ENCODE measurements at places on chromosomes 5 and 9.

DNA sequence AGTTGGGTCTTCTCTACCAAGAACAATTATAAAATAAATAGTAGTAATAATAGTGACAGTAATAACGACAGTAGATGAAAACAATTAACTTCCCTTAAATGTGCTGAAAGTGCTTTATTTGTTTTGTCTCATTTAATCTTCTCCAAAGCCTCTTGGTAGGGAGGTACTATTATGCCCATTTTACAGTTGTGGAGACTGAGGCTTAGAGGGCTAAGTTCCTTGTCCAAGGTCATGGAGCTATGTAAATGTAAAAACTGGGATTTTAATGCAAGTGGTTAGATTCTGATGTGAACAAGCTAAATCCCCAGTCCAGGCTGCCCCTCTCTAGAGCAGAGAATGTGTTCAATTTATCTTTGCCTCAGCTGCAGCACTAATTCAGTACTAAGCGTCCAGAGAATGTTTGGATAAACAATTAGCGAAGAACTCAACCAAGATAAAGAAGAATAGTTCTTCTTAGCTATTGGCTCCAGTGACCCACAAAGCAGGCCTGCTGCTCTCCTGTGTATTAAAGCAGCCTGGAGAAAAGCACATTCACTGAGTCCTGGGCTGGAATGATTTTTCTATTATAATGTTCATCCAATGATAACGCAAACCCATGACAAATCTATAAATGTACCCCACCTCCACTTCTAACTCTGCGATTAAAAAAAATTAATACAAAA, 68.8 kb downstream of the NPR3 start:
- no peak for DNase-seq

GRCh38 chr5:78649211-78649695, 681 bp upstream of the LHFPL2 start:
- no peak for DNase-seq

- DNase-seq: no peak
These were observed 12.8 kb upstream of the GFRA3 start for GRCh38 chr5:138287246-138287645.

DNA sequence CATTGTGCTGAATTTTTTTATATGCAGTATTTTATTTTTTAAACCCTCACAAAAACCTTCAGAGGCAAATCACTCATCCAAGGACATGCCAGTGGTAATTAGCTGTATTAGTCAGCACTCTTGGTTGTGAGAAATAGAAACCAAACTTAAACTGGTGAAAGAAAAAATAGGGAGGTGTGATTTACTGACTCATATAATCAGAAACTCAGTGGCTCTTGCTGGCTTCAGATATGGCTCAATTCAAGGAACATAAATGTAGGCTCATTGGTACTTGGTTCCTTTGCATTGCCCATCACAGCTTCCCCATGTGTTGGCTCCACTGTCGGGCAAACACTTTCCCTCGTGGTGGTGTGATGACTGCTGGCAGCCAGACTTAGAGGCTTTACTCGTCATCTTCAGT, 497.2 kb downstream of the MAT2B start:
- DNase-seq: no peak

- DNase-seq: no peak
These were observed 5.5 kb upstream of the ENTREP1 start for GRCh38 chr9:69319324-69320025.

GRCh38 chr9:107137495-107138202, 145.4 kb upstream of the RAD23B start:
- no peak for DNase-seq

DNA sequence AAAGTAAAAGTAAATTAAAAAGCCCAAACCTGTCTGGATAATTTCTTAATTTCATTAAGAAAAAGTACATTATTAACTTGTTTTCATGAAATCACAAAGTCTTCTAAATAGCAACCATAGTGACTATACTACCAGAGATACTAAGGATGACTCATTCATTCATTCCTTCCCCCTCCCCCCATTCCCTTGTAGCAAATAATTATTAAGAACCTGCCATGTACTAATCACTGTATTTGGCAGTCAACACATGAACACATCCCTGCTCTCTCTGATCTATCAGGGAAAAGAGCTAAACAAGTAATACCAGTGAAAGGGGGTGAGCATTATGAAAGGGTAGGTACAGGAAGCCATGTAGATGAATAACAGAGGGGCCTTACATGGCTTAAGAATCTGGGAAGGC, 203.9 kb downstream of the CWC27 start:
- DNase-seq: no peak

GRCh38 chr9:84736536-84736935, 67.0 kb downstream of the NTRK2 start:
- no peak for DNase-seq

- DNase-seq: no peak
These were observed 29.8 kb downstream of the NR4A3 start for GRCh38 chr9:99851500-99851822.

DNA sequence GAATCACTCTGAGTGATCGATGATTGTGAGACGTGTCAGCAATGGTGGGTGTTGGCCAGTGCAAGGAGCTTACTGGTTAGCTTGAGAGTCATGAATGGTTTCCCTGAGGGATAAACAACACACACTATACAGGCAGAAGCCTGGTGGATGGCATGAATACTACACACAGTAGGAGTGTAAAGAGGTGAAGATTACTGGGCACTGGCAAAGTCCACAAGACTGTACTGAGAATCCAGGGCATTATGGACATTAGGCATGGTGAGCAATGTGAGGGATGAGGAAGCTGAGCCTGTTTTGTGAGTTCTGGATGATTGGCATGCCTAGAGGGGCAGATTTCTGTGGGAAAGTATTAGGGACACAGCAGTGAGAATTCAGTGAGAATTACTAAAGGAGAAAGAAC, 71.3 kb downstream of the KDM4C start:
- DNase-seq: no peak

DNA sequence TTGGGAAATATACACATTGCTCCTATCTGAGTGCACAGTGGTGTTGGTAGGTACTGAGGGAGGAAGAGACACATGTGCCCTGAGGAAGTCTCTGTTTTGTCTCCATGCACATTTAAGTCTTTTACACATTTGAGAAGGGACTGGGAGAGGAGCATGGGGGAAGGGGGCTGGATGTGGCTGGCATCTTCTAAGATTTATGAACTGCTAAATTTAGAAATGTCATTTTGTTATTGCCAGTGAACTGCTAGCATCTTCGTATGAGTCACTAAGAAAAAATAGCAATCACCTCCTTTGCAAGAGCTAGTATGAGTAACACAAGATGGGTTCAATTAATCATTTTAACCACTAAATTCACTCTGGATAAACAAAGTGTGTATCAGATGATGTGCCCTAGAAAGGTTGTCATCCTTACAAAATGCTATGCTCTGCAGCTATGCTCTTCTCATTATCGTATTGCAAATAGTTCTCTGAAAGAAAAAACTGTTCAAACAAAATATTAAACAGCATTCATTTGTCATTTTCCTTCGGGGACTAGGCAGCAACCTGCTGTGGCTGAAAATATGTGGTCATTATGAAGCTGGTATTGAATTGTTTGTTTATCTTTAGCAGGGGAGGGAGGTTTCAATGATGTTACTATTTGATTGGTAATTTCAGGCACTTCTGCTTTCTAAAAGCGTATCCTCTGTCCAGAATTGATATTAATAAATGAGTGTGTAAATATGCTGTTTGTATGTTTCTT, 236.5 kb downstream of the DMRTA1 start:
- no peak for DNase-seq

- no peak for DNase-seq
These were observed 102.0 kb downstream of the GABBR2 start for GRCh38 chr9:98606730-98607129.

GRCh38 chr9:4415281-4415680, 75.0 kb upstream of the SLC1A1 start:
- no peak for DNase-seq

DNA sequence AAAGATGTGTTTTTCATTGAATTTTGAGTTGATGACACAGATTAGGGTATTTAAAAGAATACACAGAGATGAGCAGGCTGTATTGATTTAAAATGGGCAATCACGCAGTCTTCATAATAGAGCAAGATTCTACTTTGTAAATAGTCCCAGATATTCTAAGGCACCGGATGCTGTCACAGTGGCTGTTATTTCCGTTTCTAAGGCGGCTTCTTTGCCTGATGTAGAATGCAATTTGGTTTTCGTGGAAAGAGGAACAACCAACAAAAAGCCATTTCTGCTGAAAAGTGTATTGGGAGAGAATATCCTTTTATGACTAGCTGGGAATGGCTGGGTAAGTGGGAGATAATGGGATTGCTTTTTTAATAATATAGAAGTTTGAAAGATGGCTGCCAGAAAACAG, 17.5 kb downstream of the PRKACG start:
- no peak for DNase-seq

- no peak for DNase-seq
These were observed 27.9 kb downstream of the COL5A1 start for GRCh38 chr9:134669399-134669955.

DNA sequence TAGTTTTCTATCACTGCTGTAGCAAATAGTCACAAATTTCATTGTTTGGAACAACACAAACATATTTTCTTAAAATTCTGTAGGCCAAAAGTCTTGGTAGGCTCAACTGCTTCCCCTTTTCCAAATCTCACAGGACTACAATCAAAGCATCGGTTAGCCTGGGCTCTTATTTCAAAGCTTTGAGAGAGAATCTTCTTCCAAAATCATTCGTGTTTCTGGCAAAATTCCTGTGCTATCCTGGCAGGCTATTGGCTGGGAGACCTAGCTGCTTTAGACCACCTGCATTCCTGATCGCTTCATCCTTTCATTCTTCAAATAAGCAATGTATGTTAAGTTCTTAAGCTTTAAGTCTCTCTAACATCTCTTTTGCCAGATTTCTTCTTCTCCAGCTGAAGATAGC, 629.8 kb upstream of the CDH18 start:
- no peak for DNase-seq

DNA sequence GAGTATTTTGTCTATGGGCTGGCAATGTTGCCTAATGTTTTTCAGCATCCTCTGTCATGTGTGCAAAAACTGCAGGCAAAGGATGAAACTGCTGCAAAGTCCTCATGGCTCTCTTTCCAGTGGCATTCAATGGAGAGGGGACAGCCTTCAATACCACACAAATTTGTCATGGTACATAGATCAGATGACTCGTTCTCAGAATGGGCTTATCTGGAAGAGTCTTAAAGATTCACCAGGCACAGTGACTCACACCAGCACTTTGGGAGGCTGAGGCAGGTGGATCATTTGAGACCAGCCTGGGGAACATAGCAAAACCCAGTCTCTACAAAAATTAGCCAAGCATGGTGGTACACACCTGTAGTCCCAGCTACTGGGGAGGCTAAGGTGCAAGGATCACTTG, 5.3 kb downstream of the CDKN2AIPNL start:
- no peak for DNase-seq

DNA sequence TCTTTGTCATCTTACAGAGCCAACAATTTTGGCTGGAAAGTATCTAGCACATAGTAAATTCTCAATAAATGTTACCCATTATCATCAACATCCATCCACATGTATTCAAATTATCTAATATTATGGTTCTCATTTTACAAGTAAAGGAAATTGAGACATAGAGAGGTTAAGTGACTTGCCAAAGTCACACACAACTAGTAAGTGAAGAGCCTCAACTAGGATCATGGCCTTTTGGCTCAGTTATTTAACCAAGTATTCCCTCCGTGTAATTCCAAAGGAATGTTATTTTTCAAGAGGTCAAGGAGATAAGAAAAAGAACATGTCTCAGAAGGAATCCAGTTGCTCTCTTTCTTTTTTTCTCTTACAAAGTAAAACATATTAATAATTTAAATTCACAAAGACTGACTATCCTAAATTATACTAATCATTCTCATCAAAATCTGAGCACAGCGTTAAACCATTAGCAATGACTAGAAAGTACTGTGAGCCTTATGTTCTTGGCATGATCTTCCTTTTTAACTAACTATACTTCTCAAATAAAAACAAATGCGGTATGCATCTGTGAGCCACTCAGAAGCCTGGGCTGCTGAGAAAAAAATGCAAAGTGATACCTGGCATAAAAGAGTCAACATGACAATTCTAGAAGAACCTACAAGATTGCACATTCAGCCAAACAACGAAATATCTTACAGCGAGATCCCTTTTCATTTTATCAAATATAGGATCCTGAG, 350.9 kb downstream of the GLIS3 start:
- DNase-seq: peak; percentile 87

- DNase-seq: no peak
These were observed 75.6 kb downstream of the CRB2 start for GRCh38 chr9:123431581-123431980.

- no peak for DNase-seq
These were observed 195.0 kb downstream of the ADAMTSL1 start for GRCh38 chr9:18668944-18669343.

DNA sequence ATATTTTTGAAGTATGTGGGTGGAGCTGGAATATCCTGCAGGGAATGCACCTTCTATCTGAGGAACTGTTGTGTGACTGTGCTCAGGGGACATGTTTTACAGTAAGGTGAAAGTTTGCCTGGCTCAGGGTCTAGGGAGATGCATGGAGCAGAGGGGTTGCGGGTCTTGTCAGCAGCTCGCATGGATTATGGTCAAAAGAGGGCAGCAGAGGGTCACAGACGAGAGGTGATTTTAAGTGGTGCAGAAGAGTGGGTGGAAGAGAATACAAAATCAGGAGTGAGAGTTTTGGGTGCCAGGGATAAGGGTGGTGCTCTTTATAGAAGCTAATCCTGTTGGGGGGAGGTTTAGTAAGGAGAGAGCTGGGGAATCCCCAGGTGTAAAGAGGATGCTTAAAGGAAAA, 53.5 kb upstream of the GRIN3A start:
- no peak for DNase-seq

GRCh38 chr5:53405396-53405795, 75.0 kb upstream of the FST start:
- no peak for DNase-seq

- DNase-seq: peak; percentile 13
These were observed 119.9 kb downstream of the KDM4C start for GRCh38 chr9:6877671-6878161.

GRCh38 chr9:14524873-14525515, 168.2 kb downstream of the ZDHHC21 start:
- no peak for DNase-seq

DNA sequence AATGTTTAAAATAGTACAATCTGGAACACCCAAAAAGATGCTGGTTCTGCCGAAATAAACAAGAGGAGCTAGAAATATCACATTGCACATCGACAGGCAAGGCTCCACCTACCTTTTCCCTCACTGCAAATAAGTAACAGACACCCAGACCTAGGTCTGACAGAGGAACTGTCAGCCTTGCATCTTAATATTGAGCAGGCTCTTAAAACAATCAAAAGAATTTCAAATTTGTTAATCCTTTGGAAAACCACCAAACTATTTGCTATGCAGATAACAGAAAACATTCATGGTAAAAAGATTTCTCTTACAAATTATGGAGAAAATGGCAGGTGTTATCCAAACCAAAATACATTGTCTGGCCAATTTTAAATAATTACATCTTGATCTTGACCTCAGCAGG, 71.3 kb downstream of the FRMD3 start:
- no peak for DNase-seq

- no peak for DNase-seq
These were observed 10.0 kb downstream of the NKD2 start for GRCh38 chr5:1018596-1018995.

Measured in AG09309 (cell line).